WTC11 (cell line): ENCODE measurements at places on chromosomes 12 and 14.

GRCh38 chr12:92439420-92439805 is 263.4 kb upstream of the PLEKHG7 start:
- DNase-seq, result no peak

- no peak for DNase-seq
Observed at GRCh38 chr14:79576424-79576823, 634.9 kb downstream of the DIO2 start.

- no peak for DNase-seq
Observed at GRCh38 chr14:89654998-89655397, 238.0 kb upstream of the FOXN3 start.

DNA sequence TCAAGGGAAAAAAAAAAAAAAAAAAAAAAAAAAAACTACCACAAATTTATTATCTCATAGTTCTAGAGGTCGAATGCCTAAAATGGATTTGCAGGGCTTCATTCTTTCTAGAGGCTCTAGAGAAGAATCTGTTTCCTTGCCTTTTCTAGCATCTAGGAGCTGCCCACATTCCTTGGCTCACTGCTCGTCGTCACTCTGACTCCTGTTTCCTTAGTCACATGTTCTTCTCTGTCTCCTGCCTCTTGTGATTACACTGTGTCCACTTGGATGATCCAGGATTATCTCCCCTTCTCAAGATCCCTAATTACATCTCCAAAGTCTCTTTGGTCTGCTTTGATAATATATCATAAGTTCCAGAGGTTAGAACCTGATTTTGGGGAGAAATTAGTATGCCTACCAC is 88.7 kb downstream of the HECTD1 start:
- no peak for DNase-seq
